Cardiac ventricle fibroblast (primary cell): ENCODE measurements at places on chromosomes 4 and X. TPM values are rescaled to one million over a fixed set of nuclear protein-coding genes. Genes with fewer than 3 reads are reported as not detected.

Gene CT45A1
- total RNA-seq, result not detected in 2 replicates

Gene KDR
- total RNA-seq, result 5.3 and 6.9 TPM in 2 replicates

Gene ENPP6
- total RNA-seq, result not detected in 2 replicates

Gene ADGRG4
- total RNA-seq, result not detected in 2 replicates

Gene MTNR1A
- not detected in 2 replicates for total RNA-seq

Gene GBA3
- not detected in 2 replicates for total RNA-seq

Gene NPY2R
- 0.19 and 0.59 TPM in 2 replicates for total RNA-seq

Gene ZBED1
- total RNA-seq, result 29.5 and 29.9 TPM in 2 replicates

Gene KLHL4
- total RNA-seq, result 2.7 and 3.1 TPM in 2 replicates

Gene SNCA
- total RNA-seq, result 0.87 TPM in 1 of 2 replicates, not detected in the other

Gene MAGEA12
- total RNA-seq, result not detected in 2 replicates

Gene USP17L5
- total RNA-seq, result not detected in 2 replicates

Gene SMARCA1
- 42.6 and 55.9 TPM in 2 replicates for total RNA-seq
